CD4-positive, alpha-beta T cell (primary cell): ENCODE measurements at places on chromosomes 5 and 9.

DNA sequence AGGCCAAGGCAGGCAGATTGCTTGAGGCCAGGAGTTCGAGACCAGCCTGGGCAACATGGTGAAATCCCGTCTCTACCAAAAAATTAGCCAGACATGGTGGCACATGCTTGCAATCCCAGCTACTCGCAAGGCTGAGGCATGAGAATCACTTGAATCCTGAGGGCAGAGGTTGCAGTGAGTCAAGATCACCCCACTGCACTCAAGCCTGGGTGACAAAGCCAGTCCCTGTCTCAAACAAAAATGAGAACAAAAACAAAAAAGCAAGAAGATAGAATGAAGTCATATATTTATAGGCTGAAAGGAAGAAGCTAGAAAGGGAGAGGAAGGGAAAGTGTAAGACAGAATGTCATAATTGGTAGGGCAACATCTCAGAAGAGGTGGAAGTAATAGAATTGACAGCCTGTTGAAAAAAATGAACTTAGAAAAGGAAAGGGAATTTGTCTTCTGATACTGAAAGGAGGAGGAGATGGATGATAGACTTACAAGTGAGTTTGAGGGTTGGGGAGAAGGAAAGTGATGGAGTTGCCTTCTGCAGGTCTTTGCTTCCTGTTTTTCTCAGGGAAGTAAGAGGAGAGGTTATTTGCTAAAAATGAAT is 32.2 kb downstream of the CARD6 start:
- no peaks in the 10 kb centered on the region for H3K4me1 ChIP-seq
- no peaks in the 10 kb centered on the region for H3K36me3 ChIP-seq
- no peaks in the 10 kb centered on the region for H3K27me3 ChIP-seq
- H3K4me3 ChIP-seq = no peak overlapping the region
- no peak overlapping the region for H3K27ac ChIP-seq

DNA sequence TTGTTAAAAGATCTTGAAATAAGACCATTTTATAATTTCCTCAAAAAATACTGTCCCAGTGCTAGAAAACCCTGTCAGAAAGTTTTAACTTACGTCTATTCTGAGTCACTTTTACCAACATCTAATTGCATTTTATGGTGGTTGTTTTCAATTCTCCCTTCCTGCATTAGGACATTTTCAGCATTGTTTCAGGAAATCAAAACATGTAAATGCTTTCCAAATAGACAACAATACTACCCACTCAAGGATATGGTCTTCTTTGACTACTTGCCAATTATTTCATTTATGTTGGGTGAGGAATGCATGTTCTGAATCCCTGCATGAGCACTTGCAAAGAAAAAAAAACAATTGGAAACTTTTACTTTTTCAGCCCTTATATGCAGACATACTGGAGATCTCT is 284.6 kb upstream of the PDE4D start:
- no peak overlapping the region for H3K4me3 ChIP-seq
- H3K27ac ChIP-seq = no peak overlapping the region
- no peaks in the 10 kb centered on the region for H3K27me3 ChIP-seq
- DNase-seq = no peak
- no peaks in the 10 kb centered on the region for H3K36me3 ChIP-seq

DNA sequence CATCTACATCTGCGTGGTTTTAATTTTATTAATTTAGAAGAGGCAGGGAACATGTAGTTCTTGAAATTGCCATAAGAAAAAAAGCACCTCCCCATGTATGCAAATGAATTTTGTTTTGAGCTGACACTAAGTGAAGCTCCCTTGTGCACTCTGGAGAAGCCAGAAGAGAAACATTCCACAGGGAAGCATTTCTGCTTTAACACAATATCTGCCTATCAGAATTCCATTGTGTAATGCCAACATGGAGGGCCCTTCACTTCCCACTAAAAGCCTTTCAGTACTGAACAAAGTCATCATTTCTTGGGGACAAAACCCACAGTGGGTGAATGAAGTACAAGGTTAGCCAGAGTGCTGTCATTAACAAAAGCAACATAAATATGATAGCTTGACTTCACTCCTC is 59.7 kb downstream of the PRELID2 start:
- H3K4me1 ChIP-seq = no peaks in the 10 kb centered on the region
- no peaks in the 10 kb centered on the region for H3K27me3 ChIP-seq
- DNase-seq = no peak
- no peak overlapping the region for H3K27ac ChIP-seq
- no peak overlapping the region for H3K4me3 ChIP-seq

DNA sequence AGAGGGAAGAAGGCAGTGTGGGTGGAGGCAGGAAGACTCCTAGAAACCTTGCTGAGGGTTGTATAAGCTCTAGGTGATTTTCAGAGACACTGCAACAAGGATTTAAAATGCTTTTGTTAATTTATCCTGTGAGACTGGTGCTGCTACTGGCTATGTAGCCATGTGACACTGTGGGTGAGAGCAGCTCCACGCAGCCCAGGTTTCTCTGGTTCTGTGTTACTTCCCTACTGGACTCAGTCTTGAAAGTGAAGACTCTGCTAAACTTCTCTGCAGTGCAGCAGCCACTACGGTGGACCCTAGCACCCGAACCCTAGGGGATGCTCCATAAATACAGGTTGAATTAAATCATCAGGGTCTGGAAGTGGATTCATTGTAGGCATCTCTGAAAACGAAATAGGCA is 25.8 kb upstream of the EFNA5 start:
- no peaks in the 10 kb centered on the region for H3K4me1 ChIP-seq
- H3K27ac ChIP-seq = no peak overlapping the region
- no peaks in the 10 kb centered on the region for H3K36me3 ChIP-seq
- H3K27me3 ChIP-seq = no peaks in the 10 kb centered on the region

GRCh38 chr5:107894361-107894760 is 223.6 kb upstream of the EFNA5 start:
- H3K4me1 ChIP-seq = no peaks in the 10 kb centered on the region
- DNase-seq = no peak
- no peaks in the 10 kb centered on the region for H3K27me3 ChIP-seq
- no peak overlapping the region for H3K4me3 ChIP-seq
- H3K27ac ChIP-seq = no peak overlapping the region
- H3K36me3 ChIP-seq = no peaks in the 10 kb centered on the region

- no peaks in the 10 kb centered on the region for H3K4me1 ChIP-seq
- no peaks in the 10 kb centered on the region for H3K36me3 ChIP-seq
- no peak overlapping the region for H3K27ac ChIP-seq
- H3K4me3 ChIP-seq = no peak overlapping the region
- DNase-seq = no peak
Observed at GRCh38 chr5:96054311-96055030, 92.8 kb upstream of the ELL2 start.
